Natural killer cell (primary cell): ENCODE measurements at places on chromosomes 13 and 19. TPM values are rescaled to one million over a fixed set of nuclear protein-coding genes. Genes with fewer than 3 reads are reported as not detected.

RAB3A gene
- 7.6 TPM for total RNA-seq

FUT1 gene
- total RNA-seq = not detected

ELANE gene
- not detected for total RNA-seq

CEACAM16 gene
- not detected for total RNA-seq

MYBPC2 gene
- 0.15 TPM for total RNA-seq

LILRB2 gene
- 41.4 TPM for total RNA-seq

PODNL1 gene
- 0.61 TPM for total RNA-seq

CEACAM20 gene
- total RNA-seq = not detected

KLF2 gene
- 246 TPM for total RNA-seq

ATXN8OS gene
- not detected for total RNA-seq

TNFSF11 gene
- 1.0 TPM for total RNA-seq
